ENCODE measurements at places on chromosomes 11 and 22.

DNA sequence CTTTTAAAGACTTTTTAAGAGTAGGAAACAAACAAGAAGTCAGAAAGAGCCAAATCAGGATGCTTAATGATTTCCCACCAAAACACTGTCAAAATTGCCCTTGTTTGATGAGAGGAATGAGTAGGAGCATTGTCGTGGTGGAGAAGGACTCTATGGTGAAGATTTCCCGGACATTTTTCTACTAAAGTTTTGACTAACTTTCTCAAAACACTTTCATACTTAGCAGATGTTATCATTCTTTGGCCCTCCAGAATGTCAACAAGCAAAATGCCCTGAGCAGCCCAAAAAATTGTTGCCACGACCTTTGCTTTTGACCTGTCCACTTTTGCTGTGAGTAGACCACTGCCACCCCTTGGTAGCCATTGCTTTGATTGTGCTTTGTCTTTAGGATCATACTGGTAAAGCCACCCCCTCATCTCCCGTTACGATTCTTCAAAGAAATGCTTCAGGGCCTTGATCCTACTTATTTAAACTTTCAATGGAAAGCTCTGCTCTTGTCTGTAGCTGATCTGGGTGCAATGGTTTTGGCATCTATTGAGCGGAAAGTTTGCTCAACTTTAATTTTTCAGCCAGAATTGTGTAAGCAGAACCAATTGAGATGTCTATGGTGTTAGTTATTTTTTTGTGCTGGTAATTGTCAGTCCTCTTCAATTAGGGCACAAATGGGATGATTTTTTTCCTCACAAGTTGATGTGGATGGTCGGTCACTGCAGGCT is 67.2 kb downstream of the ADM start:
- DNase-seq, result no peak
- no peaks in the 10 kb centered on the region for H3K36me3 ChIP-seq
- no peaks in the 10 kb centered on the region for H3K27me3 ChIP-seq
- H3K4me1 ChIP-seq, result no peaks in the 10 kb centered on the region
- H3K27ac ChIP-seq, result no peak overlapping the region

- no peak for DNase-seq
- H3K36me3 ChIP-seq, result no peaks in the 10 kb centered on the region
- H3K27me3 ChIP-seq, result peaks cover 12% of the 10 kb centered on the region
- H3K4me3 ChIP-seq, result peak within 1 kb of the TSS; percentile 73
Observed at GRCh38 chr11:8080674-8081590, at the start of gene TUB. TSS of gene TUB (plus strand) at chr11:8081211. CDS start at chr11:8081511, 300 bp downstream.

- H3K36me3 ChIP-seq, result no peaks in the 10 kb centered on the region
- no peaks in the 10 kb centered on the region for H3K4me1 ChIP-seq
- H3K27me3 ChIP-seq, result no peaks in the 10 kb centered on the region
- H3K4me3 ChIP-seq, result no peak overlapping the region
- no peak for DNase-seq
Observed at GRCh38 chr11:99708928-99709672, 688.4 kb downstream of the CNTN5 start.

DNA sequence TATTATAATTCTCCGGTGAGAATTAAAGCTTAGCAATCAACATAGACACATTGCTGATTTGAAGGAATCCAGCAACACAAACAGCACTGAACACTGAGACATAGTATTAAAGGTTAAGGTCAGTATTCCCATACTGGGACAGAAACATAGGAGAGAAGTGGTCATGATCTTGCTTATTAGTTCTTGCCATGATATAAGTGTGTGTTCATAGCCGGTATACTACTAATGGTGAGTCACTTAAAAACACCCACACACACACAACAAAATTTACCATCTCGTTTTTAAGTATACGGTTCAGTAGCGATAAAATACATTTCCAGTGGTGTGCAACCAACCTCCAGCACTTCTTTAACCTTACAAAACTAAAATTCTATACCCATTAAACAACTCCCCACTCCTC is 96.3 kb downstream of the C11orf65 start:
- H3K4me1 ChIP-seq, result no peaks in the 10 kb centered on the region
- no peak for DNase-seq
- no peak overlapping the region for H3K4me3 ChIP-seq
- no peak overlapping the region for H3K27ac ChIP-seq
- no peaks in the 10 kb centered on the region for H3K27me3 ChIP-seq
- H3K36me3 ChIP-seq, result no peaks in the 10 kb centered on the region

DNA sequence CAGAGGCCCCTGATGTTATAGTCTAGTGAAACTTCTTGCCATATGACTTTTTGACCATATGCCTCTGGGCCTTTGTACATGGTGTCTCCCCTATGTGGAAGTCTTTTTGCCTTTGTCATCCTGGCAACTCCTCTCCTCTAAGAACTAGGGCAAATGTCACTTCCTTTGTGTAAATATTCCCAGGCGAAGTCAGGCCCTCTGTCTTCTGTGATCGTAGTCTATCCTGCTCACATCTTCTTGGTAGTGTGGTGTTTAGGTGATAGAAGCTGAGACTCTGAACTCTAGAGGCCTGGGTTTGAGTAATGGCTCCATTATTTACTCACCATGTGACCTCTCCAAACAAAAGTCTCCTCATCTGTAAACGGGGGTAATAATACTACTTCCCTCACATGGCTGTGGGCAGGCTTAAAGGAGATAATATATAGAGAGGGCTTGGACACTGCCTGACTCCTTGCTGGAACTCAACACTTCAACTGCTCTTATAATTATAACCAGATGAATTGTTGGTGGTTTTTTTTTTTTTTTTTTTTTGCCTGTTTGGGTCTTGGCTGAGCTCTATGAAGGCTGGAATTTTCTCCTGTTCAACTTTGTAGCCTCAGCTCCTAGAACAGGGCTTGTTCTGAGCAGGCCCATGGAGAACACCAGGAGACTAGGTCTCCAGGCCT is 43.8 kb downstream of the INSC start:
- H3K36me3 ChIP-seq, result no peaks in the 10 kb centered on the region
- H3K4me3 ChIP-seq, result no peak overlapping the region
- no peak overlapping the region for H3K27ac ChIP-seq
- no peak for DNase-seq
- no peaks in the 10 kb centered on the region for H3K27me3 ChIP-seq

- H3K27ac ChIP-seq, result no peak overlapping the region
- no peaks in the 10 kb centered on the region for H3K36me3 ChIP-seq
- DNase-seq, result no peak
- no peaks in the 10 kb centered on the region for H3K27me3 ChIP-seq
- peaks cover 4% of the 10 kb centered on the region for H3K4me1 ChIP-seq
Observed at GRCh38 chr11:68199295-68199987, 13.7 kb downstream of the KMT5B start.

GRCh38 chr22:43500792-43501785 is 89.3 kb downstream of the MPPED1 start:
- H3K36me3 ChIP-seq, result no peaks in the 10 kb centered on the region
- no peaks in the 10 kb centered on the region for H3K27me3 ChIP-seq
- no peak overlapping the region for H3K27ac ChIP-seq
- DNase-seq, result no peak

DNA sequence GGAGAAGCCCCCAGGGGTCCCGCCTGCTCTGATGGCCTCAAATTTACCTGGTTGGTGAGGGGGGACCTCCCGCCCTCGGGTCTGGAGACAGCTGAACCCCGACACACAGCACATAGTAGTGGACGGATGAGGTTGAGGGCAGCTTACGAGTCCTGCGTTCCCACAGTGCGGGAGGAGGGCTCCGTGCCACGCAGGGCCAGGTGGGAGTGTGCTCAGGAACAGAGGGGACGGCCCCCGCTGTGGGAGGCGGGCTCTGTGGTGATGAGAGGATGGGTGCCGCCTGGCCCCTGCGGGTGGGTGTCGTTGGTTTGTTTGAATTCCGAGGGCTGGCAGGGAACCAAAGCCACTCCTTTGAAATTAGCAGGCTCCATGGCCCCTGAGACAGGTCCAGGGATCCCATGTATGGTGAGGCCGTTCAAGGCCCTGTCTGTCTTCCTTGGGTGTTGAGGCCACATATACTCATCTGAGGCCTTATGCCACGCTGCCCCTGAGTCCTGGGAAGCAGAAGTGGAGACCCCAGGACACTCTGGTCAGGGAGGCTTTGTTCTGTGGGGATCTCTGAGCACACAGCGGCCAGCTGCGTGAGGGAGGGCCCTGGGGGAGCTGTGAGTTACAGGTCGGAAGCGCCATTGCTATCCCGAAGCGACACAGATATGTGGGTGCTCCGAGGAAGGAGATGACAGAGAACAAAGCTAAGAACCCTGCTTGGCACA is 21.9 kb downstream of the NADSYN1 start:
- no peak for DNase-seq
- peaks cover 22% of the 10 kb centered on the region for H3K36me3 ChIP-seq
- H3K27ac ChIP-seq, result no peak overlapping the region
- peaks cover 2% of the 10 kb centered on the region for H3K4me1 ChIP-seq
- H3K4me3 ChIP-seq, result no peak overlapping the region
- no peaks in the 10 kb centered on the region for H3K27me3 ChIP-seq

DNA sequence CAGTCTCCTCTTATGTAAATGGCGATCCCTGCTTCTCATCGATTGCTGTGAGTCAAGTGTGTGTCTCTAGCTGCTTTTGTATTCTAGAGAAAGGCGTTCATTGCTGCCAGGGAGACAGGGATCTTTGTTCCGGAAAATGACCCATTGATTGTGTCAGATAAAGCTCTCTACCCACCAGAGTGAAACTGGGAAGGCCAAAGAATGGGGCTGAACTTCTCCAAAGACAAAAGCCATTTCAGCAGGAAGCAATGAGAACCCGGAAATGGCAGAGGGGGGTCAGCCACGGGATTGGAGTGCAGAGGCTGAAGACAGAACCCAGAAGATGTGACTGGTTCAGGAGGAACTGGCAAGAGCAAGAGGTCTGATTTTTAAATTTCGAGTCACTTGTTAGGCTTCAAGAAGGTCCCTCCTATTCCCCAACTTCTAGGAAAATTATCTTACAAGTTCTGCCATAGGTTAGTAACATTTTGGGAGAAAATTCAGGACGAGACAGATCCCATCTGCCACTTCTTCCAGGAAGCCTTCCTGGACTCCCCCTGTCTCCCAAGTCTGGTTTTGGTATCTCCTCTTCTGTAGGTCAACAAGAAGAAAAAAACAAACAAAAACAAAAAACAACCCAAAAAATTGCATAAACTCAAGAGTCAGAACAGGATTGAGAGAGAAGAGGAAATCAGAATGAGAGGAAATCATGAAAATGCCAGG is 110.6 kb downstream of the NECTIN1 start:
- H3K4me3 ChIP-seq, result no peak overlapping the region
- no peak for DNase-seq
- H3K4me1 ChIP-seq, result peaks cover 7% of the 10 kb centered on the region
- no peak overlapping the region for H3K27ac ChIP-seq
- no peaks in the 10 kb centered on the region for H3K27me3 ChIP-seq

DNA sequence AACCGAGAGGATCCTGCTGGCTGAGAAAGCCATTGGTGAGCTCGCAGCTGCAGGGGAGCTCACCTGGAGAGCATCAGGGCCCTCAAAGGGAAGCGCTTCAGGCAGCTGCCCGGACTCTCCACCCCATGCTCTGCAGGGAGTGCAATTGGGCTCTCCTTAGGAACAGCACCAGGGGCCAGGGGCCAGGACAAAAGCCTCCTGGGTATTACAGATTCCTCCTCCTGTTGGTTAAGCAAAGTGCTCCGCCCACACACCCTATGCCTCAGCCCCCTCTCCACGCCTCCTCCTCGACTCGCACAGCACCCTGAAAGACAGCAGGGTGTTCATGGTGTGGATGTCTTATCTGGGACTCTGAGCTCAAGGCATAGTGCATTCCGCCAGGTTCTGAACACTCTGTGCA is 139.9 kb downstream of the SHANK2 start:
- H3K4me1 ChIP-seq, result peaks cover 4% of the 10 kb centered on the region
- H3K27ac ChIP-seq, result peak overlapping the region; percentile 21
- H3K4me3 ChIP-seq, result no peak overlapping the region
- no peak for DNase-seq
- no peaks in the 10 kb centered on the region for H3K27me3 ChIP-seq

DNA sequence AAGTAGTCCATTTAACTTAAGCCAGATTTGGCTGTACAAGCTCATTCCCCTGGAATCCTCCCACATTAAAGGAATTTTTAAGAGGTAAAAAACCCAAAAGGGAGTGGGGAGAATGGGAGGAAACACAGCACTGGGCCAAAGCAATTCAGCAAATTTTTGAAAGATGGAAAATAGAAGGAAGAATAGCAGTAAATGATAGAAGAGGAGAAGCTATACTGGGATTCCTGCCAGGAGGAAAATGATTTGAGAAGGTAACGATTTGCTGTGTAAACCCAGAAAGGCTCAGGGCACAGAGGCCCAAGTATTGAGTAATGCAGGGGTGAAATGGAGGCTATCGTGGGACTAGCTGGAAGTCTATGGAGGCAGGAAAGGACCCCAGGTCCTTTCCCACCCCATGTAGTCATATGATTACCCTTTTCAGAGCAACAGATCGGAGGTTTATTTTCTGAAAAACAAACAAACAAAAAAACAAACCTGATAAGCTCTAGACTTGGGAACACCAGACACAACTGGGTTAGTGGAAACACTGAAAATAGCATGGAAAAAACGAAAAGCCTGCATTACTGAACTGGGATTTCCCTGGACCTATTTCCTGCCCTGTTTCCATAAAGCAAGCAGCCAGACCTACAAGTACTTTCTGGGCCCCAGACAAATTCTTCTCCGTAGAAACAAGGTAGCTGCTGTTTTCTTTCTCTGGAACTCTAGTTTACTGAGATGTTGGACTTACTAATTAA is 140.0 kb downstream of the SWAP70 start:
- H3K4me1 ChIP-seq, result peaks cover 17% of the 10 kb centered on the region
- no peak overlapping the region for H3K4me3 ChIP-seq
- no peaks in the 10 kb centered on the region for H3K27me3 ChIP-seq
- H3K27ac ChIP-seq, result no peak overlapping the region
- DNase-seq, result no peak

- DNase-seq, result no peak
- no peaks in the 10 kb centered on the region for H3K27me3 ChIP-seq
- no peak overlapping the region for H3K27ac ChIP-seq
- peaks cover 74% of the 10 kb centered on the region for H3K4me1 ChIP-seq
- no peak overlapping the region for H3K4me3 ChIP-seq
Observed at GRCh38 chr11:119691020-119691666, 37.9 kb downstream of the NECTIN1 start.

- no peak overlapping the region for H3K4me3 ChIP-seq
- no peaks in the 10 kb centered on the region for H3K36me3 ChIP-seq
- no peak for DNase-seq
- H3K27me3 ChIP-seq, result peaks cover 3% of the 10 kb centered on the region
- H3K4me1 ChIP-seq, result no peaks in the 10 kb centered on the region
- no peak overlapping the region for H3K27ac ChIP-seq
Observed at GRCh38 chr11:124928942-124929665, 6.7 kb downstream of the HEPACAM start.

GRCh38 chr22:45007391-45008185 is 2.2 kb downstream of the PHF21B start:
- peaks cover 10% of the 10 kb centered on the region for H3K36me3 ChIP-seq
- peak; percentile 88 for DNase-seq
- peak overlapping the region; percentile 53 for H3K27ac ChIP-seq
- H3K4me1 ChIP-seq, result peaks cover 26% of the 10 kb centered on the region
- H3K4me3 ChIP-seq, result peak overlapping the region; percentile 94

GRCh38 chr22:22743128-22743760 is 98.8 kb downstream of the GGTLC2 start:
- H3K27me3 ChIP-seq, result peaks cover 6% of the 10 kb centered on the region
- no peaks in the 10 kb centered on the region for H3K36me3 ChIP-seq
- H3K4me3 ChIP-seq, result no peak overlapping the region
- no peaks in the 10 kb centered on the region for H3K4me1 ChIP-seq
- H3K27ac ChIP-seq, result no peak overlapping the region

GRCh38 chr11:905952-906351 is 4.7 kb downstream of the CHID1 start:
- H3K36me3 ChIP-seq, result peaks cover 26% of the 10 kb centered on the region
- H3K27me3 ChIP-seq, result no peaks in the 10 kb centered on the region
- H3K4me3 ChIP-seq, result no peak overlapping the region
- H3K27ac ChIP-seq, result no peak overlapping the region
